Upper lobe of left lung (tissue), 6 donors: ENCODE measurements at places on chromosomes 3 and 15.

DNA sequence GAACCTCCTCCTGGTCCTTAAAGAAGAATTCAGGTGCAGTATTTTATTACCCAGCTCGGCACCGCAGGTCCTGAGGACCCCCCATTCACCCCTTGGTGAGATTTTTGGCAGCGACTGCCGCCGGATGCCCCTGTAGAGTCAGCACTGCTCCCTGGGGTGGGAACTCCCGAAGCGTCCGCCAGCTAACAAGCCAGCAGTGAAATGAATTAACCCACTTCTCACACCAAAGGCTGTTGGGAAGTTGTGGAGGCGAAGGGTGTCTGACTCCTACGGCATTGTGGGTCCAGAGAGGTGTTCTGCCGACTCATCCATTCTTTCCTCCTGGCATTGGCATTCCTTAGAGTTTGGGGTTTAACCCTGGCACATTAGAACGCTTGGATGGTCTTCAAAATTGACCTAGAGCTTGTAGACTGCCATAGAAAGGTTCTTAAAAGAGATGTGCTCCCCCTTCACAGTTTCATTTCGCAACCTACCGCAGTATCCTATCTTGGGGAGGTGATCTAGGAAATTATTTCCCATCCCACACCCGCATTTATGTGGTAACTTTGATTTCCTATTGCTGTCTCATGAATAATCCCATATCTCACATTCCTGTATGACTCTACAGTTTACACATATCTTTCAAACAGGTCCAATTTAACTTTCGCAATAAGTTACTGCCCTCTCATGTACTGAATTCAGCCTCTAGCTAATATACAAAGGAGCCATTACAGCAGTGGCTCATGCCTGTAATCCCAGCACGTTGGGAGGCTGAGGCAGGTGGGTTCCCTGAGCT lies 879 bp upstream of the EIF5A2 start:
- peaks cover 11% of the 10 kb centered on the region for H3K4me1 ChIP-seq
- H3K4me3 ChIP-seq = no peak overlapping the region
- H3K36me3 ChIP-seq = no peaks in the 10 kb centered on the region
- peak overlapping the region; percentile 25 for H3K27ac ChIP-seq
- no peaks in the 10 kb centered on the region for H3K27me3 ChIP-seq
- DNase-seq = no peak

- no peak overlapping the region for H3K4me3 ChIP-seq
- no peaks in the 10 kb centered on the region for H3K36me3 ChIP-seq
- no peaks in the 10 kb centered on the region for H3K4me1 ChIP-seq
- H3K27me3 ChIP-seq = no peaks in the 10 kb centered on the region
These were observed 86.4 kb upstream of the WNT7A start for GRCh38 chr3:13966302-13966701.

DNA sequence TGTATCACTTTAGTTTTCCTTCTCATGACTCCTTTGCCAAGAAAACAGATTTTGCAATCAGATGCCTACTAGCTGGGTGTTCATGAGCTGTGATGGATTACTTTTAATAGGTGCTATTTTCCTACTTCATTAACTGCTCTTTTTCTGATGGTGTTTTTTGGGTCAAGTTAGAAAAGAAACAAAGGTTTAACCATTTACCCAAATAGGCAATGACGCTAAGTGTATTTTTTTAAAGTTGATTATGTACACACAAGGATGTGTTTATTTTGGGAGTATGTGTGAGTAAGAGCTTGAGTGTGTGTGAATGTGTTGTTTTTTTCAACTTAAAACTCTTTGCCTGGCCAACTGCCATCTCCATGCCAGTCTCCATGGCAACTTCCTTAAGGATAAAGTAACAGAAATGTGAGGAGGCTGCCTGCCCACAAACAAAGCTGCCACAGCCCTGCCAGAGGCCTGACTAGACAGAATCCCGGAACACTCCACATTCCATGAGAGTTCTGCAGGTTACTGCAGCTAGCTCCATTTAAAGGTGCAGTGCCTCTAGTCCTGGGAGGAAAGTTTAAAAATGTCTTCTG lies 215.6 kb upstream of the RBMS3 start:
- no peaks in the 10 kb centered on the region for H3K4me1 ChIP-seq
- H3K27me3 ChIP-seq = no peaks in the 10 kb centered on the region
- no peak overlapping the region for H3K4me3 ChIP-seq
- H3K36me3 ChIP-seq = no peaks in the 10 kb centered on the region
- H3K27ac ChIP-seq = no peak overlapping the region
- DNase-seq = peak; percentile 84

- peaks cover 4% of the 10 kb centered on the region for H3K4me1 ChIP-seq
- no peak overlapping the region for H3K27ac ChIP-seq
- no peak for DNase-seq
- H3K4me3 ChIP-seq = no peak overlapping the region
These were observed 11.1 kb downstream of the TMEM62 start for GRCh38 chr15:43144512-43144911.

DNA sequence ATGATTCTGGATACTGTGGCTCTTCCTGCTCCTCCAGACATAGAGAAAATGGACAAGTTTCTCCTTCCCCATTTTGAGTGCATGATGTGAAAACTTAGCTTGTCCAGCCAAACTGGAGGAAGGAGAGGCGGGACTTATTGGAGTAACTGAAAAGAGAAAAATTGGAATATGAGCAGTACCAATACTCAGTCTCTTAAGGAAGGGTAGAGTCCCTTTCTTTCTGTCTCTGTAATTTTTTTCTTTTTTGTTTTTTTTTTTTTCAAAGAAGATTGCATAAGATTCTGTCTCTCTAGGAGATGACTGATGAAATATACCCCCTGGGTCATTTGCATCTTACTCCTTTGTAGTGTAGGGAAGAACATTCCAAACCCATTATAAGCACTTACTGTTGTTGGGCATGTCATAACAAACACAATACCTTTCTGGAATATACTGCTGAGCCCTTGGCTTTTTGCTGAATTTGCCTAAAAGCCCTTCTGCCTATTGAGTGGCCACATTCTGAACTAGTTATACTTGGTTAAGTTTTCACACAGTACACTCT lies 498.1 kb upstream of the TPRG1 start:
- no peak overlapping the region for H3K27ac ChIP-seq
- peaks cover 18% of the 10 kb centered on the region for H3K4me1 ChIP-seq
- H3K4me3 ChIP-seq = no peak overlapping the region

DNA sequence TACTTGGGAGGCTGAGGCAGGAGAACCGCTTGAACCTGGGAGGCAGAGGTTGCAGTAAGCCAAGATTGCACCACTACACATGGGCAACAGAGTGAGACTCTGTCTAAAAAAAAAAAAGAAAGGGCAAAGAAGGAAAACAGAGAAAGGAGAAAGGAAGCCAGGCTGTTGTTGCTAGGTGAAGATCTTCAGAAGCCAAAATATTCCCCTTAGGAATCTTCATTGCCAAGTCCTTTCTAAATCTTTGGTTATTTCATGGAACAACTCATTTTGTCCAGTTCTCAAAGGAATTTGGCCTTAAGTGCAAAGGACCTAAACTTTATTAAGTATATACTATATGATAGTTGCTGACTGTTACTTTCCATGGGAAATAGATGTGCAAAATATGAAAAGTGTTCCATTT lies 59.2 kb upstream of the OSBPL11 start:
- H3K4me1 ChIP-seq = no peaks in the 10 kb centered on the region
- H3K27me3 ChIP-seq = no peaks in the 10 kb centered on the region
- H3K36me3 ChIP-seq = no peaks in the 10 kb centered on the region
- H3K4me3 ChIP-seq = no peak overlapping the region
- no peak for DNase-seq
- H3K27ac ChIP-seq = no peak overlapping the region

DNA sequence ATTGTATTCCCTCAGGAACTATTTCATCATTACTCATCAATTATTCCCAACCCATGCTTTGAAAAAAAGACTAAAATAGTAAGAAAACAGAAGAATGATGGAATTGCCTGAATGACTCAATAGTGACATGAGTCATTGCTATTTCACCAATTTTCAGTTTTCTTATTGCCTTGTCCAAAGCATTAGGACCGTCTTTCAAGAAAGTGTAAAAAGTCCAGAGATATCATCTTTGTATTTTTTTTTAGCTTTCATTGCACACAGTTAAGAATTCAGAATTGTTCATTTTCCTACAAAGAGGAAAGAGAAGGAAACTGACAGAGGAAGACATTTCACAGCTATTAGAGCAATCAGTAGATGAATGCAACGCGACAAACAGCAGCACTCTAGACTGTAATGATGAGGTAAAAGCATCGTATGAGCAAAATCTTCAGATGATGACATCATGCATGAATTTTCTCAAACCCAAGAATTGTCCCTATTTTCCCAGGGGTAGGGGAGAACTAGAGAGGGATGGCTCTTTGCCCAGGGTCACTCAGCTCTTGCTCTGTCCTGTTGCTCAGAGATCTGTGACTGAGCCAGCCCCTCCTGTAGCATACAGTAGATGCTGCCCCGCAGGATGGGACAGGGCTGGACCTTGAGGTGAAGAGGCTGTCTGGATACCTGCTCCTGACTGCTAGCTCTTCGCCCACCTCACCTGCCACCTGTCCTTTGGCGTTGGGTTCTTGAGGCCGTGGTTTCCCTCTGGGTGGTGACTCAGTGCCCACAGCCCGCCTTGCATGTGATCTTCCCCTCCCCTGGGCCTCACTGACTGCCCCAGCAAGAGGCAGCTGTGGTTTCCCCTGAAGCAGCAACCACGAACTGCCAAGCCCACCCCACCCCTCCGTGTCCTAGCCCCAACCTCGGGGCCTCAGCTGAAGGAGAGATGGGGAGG lies 84.8 kb downstream of the PPCDC start:
- peaks cover 22% of the 10 kb centered on the region for H3K4me1 ChIP-seq
- peak; percentile 82 for DNase-seq
- no peaks in the 10 kb centered on the region for H3K36me3 ChIP-seq

DNA sequence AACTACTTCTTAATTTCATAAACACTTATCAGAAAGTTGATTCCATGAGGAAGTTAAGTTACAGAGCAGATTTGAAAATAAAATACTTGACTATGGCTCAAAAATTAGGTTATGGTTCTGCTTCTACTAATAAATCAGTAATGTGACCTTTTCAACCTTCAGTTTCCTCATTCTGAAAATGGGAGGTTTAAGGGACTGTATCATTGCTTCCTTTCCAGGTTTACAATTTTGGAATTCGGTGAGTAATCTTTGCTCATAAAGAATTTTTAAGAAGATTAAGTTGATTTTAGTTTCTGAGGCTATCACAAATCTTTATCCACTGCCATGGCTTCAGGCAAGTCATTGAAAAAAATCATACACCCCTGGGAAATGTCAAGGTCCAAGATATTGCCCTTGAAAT lies 1061.2 kb downstream of the DIPK2A start:
- no peak overlapping the region for H3K27ac ChIP-seq
- no peak overlapping the region for H3K4me3 ChIP-seq
- DNase-seq = no peak
- H3K36me3 ChIP-seq = no peaks in the 10 kb centered on the region
- H3K4me1 ChIP-seq = no peaks in the 10 kb centered on the region

- H3K27ac ChIP-seq = no peak overlapping the region
- peak; percentile 62 for DNase-seq
- peaks cover 43% of the 10 kb centered on the region for H3K36me3 ChIP-seq
- no peaks in the 10 kb centered on the region for H3K27me3 ChIP-seq
- peaks cover 10% of the 10 kb centered on the region for H3K4me1 ChIP-seq
These were observed 5.7 kb downstream of the IFRD2 start for GRCh38 chr3:50286322-50287227.

DNA sequence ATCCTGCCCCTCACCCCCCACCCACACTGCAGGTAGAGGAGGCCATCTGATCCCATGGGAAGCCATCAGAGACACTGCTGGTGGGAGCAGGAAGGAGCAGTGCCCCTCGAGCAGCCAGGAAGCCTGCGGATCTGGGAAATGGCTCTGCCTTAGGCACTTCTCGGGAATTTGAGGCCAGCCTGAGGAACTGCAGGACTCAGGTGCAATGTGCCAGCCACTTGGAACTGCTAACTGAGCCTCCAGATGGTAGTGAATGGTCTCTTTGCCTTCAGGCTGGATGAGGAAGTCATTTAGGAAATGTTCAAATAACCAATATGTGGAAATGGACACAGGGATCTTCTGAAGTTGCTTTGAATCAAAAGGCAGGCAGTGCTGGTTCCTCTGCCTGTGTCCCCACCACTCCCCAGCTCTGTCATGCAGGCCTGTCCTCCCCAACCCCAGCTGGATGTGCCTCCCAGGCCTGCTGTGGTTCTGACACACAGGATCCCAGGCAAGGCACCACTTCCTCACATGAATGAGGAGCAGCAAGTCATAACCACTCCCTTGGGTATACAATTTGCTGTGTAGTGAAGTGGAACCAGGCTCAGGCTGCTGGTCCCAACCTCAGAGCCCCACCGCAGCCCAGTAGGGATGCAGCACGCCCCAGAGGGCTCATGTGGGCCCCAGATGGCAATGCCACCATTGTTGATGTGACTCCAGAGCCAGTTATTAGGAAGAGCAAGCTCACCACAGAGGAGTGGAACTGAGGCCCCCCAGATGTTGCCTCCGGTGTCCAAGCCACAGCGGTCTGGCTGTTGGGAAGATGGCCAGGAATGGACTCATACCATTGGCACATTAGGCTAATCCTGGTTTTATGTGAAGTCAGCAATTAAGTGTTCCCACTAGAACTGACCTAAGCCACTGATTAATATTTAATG lies 46.5 kb upstream of the LIMD1 start:
- H3K27ac ChIP-seq = peak overlapping the region; percentile 63
- H3K36me3 ChIP-seq = no peaks in the 10 kb centered on the region
- H3K27me3 ChIP-seq = no peaks in the 10 kb centered on the region
- H3K4me1 ChIP-seq = peaks cover 58% of the 10 kb centered on the region
- DNase-seq = peak; percentile 52

- H3K4me1 ChIP-seq = peaks cover 24% of the 10 kb centered on the region
- H3K27ac ChIP-seq = no peak overlapping the region
- peak; percentile 10 for DNase-seq
- H3K4me3 ChIP-seq = no peak overlapping the region
These were observed 189.4 kb downstream of the FEZF2 start for GRCh38 chr3:62183969-62184368.

DNA sequence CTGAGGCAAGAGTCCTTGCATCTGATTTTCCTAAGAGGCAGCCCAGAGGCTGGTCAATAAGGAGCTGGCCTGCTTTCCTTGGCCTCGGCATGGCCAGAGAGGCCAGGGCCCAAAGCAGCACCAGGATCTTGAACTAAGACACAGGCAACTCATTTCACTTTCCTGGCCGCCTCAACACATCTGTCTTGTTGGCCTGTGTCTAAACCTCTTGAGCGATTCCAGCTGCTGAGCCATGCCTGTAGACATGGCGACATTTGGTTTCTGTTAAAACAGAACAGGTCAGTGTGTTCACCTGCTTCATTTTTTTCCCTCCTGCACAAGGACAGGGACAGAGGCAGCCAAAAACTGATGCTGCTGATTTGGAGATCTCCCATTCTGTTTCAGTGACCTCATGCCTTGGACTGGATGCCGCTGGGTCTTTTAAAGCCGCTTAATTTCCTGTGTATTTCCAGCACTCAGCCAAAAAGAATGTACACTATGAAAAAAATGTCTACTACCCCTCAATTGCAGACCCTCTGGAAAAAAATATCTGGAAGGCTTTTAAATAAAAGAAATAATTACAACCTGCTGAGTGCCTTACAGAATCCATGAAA lies 266.6 kb upstream of the ICE2 start:
- H3K4me1 ChIP-seq = no peaks in the 10 kb centered on the region
- H3K4me3 ChIP-seq = no peak overlapping the region
- DNase-seq = no peak
- no peaks in the 10 kb centered on the region for H3K27me3 ChIP-seq
- H3K27ac ChIP-seq = no peak overlapping the region
- H3K36me3 ChIP-seq = no peaks in the 10 kb centered on the region

GRCh38 chr3:53583161-53583690 lies 88.8 kb downstream of the CACNA1D start:
- H3K27me3 ChIP-seq = no peaks in the 10 kb centered on the region
- no peak for DNase-seq
- no peaks in the 10 kb centered on the region for H3K4me1 ChIP-seq
- no peak overlapping the region for H3K27ac ChIP-seq
